Esophagus mucosa (tissue), 1 donor: ENCODE measurements at places on chromosomes 11 and 22. TPM values are rescaled to one million over a fixed set of nuclear protein-coding genes. Genes with fewer than 3 reads are reported as not detected.

Gene FXYD2
- total RNA-seq: not detected

Gene DNAJB7
- not detected for total RNA-seq

Gene PIK3IP1
- 5.8 TPM for total RNA-seq

Gene APOA1
- total RNA-seq: 0.64 TPM

Gene PRR14L
- 36.9 TPM for total RNA-seq

Gene C11orf87
- 0.12 TPM for total RNA-seq

Gene PANX2
- 0.92 TPM for total RNA-seq

Gene OR8D4
- total RNA-seq: not detected

Gene CHADL
- 3.9 TPM for total RNA-seq

Gene PAX6
- total RNA-seq: not detected

Gene PDGFD
- total RNA-seq: 0.76 TPM

Gene PLEKHB1
- total RNA-seq: 1.4 TPM

Gene DSCAML1
- total RNA-seq: not detected

Gene TRPM5
- not detected for total RNA-seq

Gene SCUBE2
- 3.0 TPM for total RNA-seq

Gene MEI1
- total RNA-seq: 1.3 TPM

Gene HBD
- total RNA-seq: not detected

Gene RIMBP3B
- not detected for total RNA-seq

Gene FERMT3
- 2.4 TPM for total RNA-seq

Gene TMA7B
- total RNA-seq: 0.24 TPM

Gene SULT4A1
- not detected for total RNA-seq

Gene RRAS2
- 24.4 TPM for total RNA-seq

Gene ZNRF3
- 6.4 TPM for total RNA-seq

Gene KIRREL3
- 0.36 TPM for total RNA-seq

Gene KDM4E
- not detected for total RNA-seq

Gene NEFH
- total RNA-seq: not detected

Gene CBLIF
- total RNA-seq: not detected

Gene SPDYC
- total RNA-seq: not detected

Gene ZNF215
- total RNA-seq: 2.2 TPM

Gene APOBEC3G
- 3.9 TPM for total RNA-seq

Gene OR52N4
- total RNA-seq: not detected

Gene MS4A14
- total RNA-seq: 0.08 TPM

Gene PRR33
- total RNA-seq: not detected

Gene SLC17A6
- not detected for total RNA-seq

Gene CNGA4
- 0.08 TPM for total RNA-seq

Gene BTBD10
- 29.8 TPM for total RNA-seq

Gene ACRV1
- total RNA-seq: not detected

Gene APOBEC3H
- total RNA-seq: not detected

Gene RFPL1
- not detected for total RNA-seq

Gene UBQLN3
- not detected for total RNA-seq

Gene NECTIN1
- total RNA-seq: 299 TPM

Gene CNIH2
- 0.52 TPM for total RNA-seq

Gene CABP4
- 0.24 TPM for total RNA-seq

Gene RNF169
- 12.4 TPM for total RNA-seq

Gene TYMP
- 86.0 TPM for total RNA-seq

Gene INPP5J
- 1.5 TPM for total RNA-seq

Gene MRGPRF
- 1.7 TPM for total RNA-seq

Gene APOA4
- not detected for total RNA-seq

Gene KCNC1
- total RNA-seq: not detected
